ENCODE measurements at places on chromosomes 5 and 9.
A peak's percentile ranks its signal among the peaks of the same experiment; 100 is the strongest.

GRCh38 chr5:76303921-76304320, 99.2 kb upstream of the IQGAP2 start:
- peak; percentile 55 for DNase-seq

GRCh38 chr5:40475561-40475960, 204.2 kb upstream of the PTGER4 start:
- no peak for DNase-seq

GRCh38 chr5:75611311-75612225, at the start of gene ANKDD1B:
TSS of gene ANKDD1B (plus strand) at chr5:75611453. CDS start at chr5:75611635, 182 bp downstream.
- no peak for DNase-seq

GRCh38 chr9:93677641-93678136, 101.3 kb downstream of the PHF2 start:
- no peak for DNase-seq

DNA sequence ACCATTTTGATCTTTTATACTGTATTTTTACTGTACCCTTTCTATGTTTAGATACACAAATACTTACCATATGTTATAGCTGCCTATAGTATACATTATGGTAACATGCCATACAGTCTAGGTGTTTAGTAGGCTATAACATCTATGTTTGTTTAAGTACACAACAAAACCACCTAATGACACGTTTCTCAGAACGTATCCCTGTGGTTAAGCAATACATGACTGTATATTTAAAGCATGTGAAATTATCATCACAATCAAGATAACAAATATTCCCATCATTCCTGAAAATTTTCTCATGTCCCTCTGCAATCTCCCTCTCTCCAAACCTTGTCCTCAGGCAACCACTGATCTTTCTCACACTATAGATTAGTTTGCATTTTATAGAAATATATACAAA, 66.4 kb upstream of the SUSD1 start:
- no peak for DNase-seq

- DNase-seq, result no peak
Measured at GRCh38 chr5:81303563-81303962, 2.2 kb downstream of the ZCCHC9 start.

- DNase-seq, result no peak
Measured at GRCh38 chr9:137619240-137620047, 639 bp downstream of the EHMT1 start.

GRCh38 chr9:81499594-81499993, 189.8 kb downstream of the TLE1 start:
- no peak for DNase-seq

DNA sequence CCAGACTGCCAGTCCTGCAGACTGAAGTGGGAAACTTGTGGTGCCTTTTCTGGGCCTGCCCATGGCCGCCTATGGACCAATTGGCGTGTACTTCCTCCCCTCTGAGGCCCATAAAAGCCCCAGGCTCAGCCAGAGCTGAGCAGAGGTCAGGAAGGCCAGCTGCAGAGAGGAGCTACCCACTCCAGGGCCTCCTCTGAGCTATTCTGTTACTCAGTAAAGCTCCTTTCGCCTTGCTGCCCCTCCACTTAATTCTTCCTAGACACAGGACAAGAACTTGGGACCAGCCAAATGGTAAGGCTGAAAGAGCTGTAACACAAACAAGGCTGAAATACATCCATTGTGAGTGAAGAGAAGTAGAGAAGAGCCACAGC, 106.4 kb downstream of the C9orf50 start:
- no peak for DNase-seq

GRCh38 chr9:126953041-126953809, 38.6 kb downstream of the RALGPS1 start:
- no peak for DNase-seq
